SJCRH30 (cell line): ENCODE measurements at places on chromosomes 1 and 21. TPM values are rescaled to one million over a fixed set of nuclear protein-coding genes. Genes with fewer than 3 reads are reported as not detected.

The FTCD gene
- not detected in 2 replicates for total RNA-seq

The KIF14 gene
- total RNA-seq, result 19.0 and 21.0 TPM in 2 replicates

The NPHS2 gene
- not detected in 2 replicates for total RNA-seq

The LRRC8C gene
- total RNA-seq, result 3.4 and 3.6 TPM in 2 replicates

The VANGL2 gene
- total RNA-seq, result 11.1 and 12.8 TPM in 2 replicates

- DNase-seq, result no peak
These were observed 10.4 kb upstream of the CDC20 start for GRCh38 chr1:43348343-43348808.

DNA sequence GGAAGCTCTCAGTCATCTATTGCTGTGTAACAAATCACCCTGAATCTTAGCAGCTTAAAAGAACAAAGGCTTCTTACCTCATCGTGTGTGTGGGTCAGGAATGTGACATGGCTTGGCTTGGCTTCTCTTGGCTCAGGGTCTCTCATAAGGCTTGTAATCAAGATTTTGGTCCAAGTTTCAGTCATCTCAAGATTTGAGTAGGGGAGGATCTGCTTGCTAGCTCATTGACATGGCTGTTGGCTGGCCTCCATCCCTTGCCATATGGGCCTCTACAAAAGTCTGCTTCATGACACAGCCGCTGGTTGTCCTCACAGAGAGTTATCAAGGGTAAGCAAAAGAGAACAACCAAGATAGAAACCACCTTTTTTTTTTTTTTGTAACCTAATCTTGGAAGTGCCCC, 207.7 kb downstream of the PTPRC start:
- no peak for DNase-seq

DNA sequence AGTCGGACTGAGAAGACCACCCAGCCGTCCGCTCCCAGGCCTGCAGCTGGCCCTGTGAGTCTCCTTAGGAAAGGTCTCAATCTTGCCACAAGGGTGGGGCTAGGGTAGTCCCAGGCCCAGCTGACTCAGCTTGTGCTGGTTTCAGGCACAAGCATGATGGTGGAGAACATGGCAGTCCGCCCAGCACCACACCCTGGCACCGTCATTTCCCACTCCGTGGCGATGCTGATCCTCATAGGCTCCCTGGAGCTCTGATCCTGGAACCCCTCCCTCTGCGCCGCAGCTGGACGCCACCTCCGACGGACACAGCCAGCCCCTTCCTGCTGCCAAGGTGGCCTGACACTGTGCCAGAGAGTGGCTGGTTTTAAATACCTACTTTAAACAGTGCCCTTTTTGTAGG, 10.7 kb downstream of the TMEM81 start:
- DNase-seq, result no peak

- DNase-seq, result no peak
These were observed 19.3 kb upstream of the HEATR1 start for GRCh38 chr1:236623371-236624166.
